ENCODE measurements at places on chromosomes 6 and 20.
A peak's percentile ranks its signal among the peaks of the same experiment; 100 is the strongest.

- DNase-seq = no peak
These were observed 55.5 kb upstream of the MYO6 start for GRCh38 chr6:75693534-75693933.

DNA sequence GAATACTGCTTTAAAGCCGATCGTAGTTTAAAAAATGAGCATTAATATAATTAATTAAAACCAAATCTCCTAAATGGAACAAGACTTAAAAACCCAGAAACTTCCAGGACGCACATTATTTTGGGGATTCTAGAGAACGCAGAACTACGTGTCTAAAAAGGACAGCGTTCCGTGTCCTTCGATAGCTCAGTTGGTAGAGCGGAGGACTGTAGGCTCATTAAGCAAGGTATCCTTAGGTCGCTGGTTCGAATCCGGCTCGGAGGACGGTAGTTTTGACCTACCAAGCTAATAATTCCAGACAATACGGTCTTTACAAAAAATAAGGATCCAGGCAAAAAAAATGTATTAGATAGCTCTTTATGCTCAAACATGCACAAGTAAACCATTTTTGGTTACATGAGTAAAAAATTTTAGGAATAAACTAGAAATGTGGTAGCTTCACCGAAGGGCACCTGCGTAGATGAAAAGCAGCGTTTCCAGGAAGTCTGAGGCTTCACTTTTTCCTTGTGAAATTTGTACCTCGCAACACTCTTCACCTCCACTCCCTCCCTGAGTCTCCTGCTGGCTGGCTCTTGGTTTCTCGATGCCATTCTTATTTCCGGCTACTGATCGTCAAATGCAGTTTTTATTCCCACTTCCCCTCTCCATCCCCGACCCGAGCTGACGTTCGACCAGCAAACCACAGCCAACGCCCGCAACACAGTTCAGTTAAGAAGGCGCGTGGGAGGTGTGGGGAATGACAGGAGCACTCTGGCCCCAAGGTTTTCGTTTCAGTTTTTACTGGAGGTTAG lies 19.6 kb upstream of the ABT1 start:
- DNase-seq = peak; percentile 54

DNA sequence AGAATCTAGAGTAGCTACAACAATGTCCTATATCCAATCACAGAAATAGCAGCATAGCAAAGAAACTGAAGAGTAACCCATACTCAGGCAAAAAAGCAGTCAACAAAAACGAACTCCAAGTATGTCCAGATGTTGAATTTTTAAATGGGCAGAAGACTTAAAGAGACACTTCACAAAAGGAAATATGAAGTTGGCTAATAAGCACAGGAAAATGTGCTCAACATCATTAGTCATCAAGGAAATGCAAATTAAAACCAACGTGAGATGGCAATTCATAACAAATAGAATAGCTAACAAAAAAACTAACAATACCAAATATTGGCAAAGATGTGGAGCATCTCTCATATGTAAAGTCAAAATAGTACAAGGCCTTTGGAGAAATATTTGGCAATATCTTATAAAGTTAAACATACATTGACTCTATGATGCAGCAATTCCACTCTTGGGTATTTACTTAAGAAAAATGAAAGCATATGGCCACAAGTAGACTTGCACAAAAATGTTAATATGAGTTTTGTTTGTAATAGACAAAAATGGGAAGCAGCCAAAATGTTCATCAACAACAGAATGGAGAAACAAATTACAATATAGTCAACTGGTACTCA lies 37.7 kb downstream of the FRK start:
- no peak for DNase-seq

- no peak for DNase-seq
These were observed 2.0 kb downstream of the TSHZ2 start for GRCh38 chr20:52974179-52974594.

DNA sequence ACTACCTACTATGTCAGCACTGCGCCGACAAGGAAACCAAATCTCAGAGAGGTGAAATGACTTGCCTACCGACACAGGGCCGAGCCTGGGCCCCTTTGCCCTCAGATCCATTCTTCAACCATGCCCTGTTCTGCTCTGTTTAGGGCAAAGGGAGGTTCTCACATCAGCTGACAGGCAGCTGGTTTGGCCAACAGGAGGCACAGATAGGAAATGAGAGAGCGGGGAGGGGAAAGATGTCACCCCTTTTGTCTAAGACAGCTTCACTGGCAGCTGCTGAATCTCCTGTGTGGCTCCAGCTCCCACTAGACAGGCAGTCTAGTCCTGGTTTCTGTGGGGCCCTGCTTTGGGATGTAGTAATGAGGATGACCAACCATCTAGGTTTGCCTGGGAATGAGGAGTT lies 158.7 kb downstream of the TMEM200A start:
- DNase-seq = no peak

DNA sequence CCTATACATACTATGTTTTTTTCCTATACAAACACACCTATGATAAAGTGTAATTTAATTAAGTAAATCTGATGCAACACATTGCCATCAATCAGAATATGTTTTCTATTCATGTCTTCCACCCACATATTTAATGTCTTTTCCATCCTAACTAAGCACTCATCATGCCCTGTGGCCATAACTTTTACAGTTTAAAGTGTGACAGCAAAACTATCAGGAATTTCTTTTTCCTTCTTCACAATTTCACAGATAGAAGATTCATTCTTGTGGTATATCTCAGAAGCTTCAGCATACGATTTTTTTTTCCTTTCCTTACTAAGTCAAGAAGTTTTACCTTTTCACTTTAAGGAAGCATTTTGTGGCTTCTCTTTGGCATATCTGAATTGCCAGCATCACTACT lies 7.0 kb upstream of the BEND6 start:
- DNase-seq = no peak

DNA sequence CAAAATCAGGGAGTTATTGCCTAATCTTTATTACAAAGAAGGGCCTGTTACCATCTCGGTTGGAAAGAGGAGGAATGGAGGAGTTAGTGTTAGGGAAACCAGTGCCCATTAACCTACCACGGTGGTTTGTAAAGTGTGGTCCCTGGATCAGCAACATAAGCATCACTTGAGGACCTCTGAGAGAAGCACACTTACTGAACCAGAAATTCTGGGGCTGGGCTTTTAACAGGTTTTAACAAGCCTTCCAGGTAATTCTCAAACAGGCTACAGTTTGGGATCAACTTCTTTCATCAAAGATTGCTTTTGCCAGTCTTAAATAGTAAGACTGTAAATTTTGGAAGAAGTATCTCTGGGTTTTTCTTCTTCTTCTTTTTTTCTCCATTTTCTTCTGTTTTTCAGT lies 329.5 kb upstream of the JAG1 start:
- DNase-seq = no peak

GRCh38 chr6:160808263-160808662 lies 106.2 kb downstream of the PLG start:
- DNase-seq = no peak

DNA sequence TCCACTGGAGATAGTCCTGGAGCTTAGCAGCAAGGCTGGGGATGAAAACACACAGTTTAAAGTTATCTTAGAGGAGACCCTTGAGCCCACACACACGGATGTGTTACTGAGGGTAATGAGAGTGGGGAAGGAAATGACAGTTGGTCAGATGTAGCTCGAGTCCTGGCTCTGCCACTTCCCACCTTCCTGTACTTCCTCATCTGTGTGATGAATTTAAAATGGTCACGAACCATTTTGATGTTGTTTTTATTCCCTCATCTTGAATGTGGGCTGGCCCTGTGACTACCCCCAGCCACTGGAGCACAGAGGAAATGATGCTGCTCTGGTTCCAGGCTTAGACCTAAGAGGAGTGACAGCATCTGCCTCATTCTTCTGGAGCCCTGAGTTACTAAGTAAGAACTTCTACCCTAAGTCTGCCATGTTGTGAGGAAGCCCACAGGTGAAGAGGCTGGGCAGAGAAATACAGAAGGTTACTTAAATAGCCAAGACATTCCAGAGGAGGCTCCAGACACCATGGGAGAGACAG lies 141.2 kb downstream of the NRN1 start:
- no peak for DNase-seq

GRCh38 chr6:123417535-123417934 lies 219.2 kb downstream of the TRDN start:
- no peak for DNase-seq

GRCh38 chr6:157099912-157100593 lies 223.3 kb downstream of the TMEM242 start:
- DNase-seq = no peak

GRCh38 chr6:46876126-46876525 lies 45.6 kb downstream of the ADGRF5 start:
- no peak for DNase-seq

GRCh38 chr20:59750209-59750840 lies 146.0 kb downstream of the PHACTR3 start:
- no peak for DNase-seq

- DNase-seq = peak; percentile 72
These were observed 21.3 kb downstream of the RBM38 start for GRCh38 chr20:57412347-57413029.

- no peak for DNase-seq
These were observed 49.9 kb downstream of the ATG5 start for GRCh38 chr6:106275692-106276091.

GRCh38 chr6:91155129-91155785 lies 568.4 kb upstream of the MAP3K7 start:
- DNase-seq = no peak

DNA sequence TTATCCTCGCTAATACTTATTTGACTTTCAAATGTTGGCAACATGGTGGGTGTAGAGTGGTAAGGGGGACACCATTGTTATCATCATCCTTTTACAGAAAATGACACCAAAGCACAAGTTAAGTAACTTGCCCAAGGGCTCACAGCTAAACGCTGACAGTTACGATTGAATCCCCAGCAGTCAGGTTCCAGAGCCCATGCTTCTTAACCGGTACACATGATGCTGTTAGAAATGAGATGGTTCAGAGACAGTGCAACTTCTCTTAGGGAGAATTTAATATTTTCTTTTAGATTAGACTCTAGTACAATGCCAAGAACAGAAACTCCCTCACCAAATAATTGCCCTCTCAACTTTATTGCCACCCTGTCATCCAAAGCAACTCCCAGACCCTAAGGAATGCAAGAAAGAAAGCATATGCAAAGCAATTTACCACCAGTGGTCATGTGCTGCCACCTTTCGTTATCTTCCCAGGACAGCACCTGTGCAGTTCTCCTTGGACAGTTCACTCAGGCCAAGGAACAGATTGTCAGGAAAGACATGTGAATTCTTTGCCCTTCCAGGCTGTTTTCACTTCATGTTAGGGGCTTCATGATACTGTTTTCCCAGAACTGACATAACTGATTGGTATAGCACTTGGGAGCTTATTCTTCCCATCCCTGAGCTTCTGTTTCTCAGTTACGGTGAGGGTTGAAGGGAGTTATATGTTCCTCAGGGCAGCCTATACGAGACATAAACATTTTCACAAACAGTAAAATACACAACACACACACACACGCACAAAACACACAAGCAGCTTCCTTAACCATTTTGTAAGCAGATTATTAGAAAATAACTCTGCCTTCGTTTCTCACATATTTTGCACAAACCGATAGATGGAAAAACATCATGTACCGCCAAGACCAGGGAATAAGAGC lies 5.1 kb downstream of the HLA-DMA start:
- DNase-seq = peak; percentile 51

GRCh38 chr20:30985386-30985785 lies 272.1 kb upstream of the DEFB115 start:
- no peak for DNase-seq

All from hematopoietic multipotent progenitor cell treated with erythropoietin and hydrocortisone succinate and interleukin-3 and kit ligand, for 17 days (in vitro differentiated cells).